Stimulated activated CD4-positive, alpha-beta T cell treated with anti-CD3 and anti-CD28 coated beads, Interleukin-1b, Interleukin-23, amount 100 ng/mL, for 4 hours (primary cell): ENCODE measurements at places on chromosomes 4 and X.

DNA sequence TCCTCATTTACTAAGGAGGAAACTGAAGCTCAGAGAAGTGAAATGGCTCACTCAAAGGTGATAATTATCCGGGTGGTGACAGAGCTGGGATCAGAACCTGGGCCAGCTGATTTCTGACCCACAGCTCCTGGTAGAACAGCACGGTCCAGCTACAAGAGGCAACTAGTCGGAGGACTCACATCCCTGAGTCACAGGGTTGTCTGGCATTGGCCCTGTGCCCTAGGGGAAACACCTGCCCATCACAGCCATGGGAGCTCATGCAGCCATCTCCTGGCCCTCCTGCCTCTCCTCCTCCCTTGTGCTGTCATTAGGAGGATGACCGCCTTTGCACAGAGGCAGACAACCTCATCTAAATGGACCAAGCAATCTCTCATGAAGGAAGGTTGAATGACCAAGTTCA lies 115.2 kb upstream of the TSPAN5 start:
- no peak for DNase-seq

GRCh38 chrX:15493118-15493962 lies at the start of gene PIR:
Gene PIR (minus strand): TSS chrX:15493333. CDS start chrX:15491257, 2,076 bp downstream.
- DNase-seq, result peak; percentile 15

GRCh38 chr4:8879574-8879973 lies 7.9 kb upstream of the HMX1 start:
- DNase-seq, result no peak

DNA sequence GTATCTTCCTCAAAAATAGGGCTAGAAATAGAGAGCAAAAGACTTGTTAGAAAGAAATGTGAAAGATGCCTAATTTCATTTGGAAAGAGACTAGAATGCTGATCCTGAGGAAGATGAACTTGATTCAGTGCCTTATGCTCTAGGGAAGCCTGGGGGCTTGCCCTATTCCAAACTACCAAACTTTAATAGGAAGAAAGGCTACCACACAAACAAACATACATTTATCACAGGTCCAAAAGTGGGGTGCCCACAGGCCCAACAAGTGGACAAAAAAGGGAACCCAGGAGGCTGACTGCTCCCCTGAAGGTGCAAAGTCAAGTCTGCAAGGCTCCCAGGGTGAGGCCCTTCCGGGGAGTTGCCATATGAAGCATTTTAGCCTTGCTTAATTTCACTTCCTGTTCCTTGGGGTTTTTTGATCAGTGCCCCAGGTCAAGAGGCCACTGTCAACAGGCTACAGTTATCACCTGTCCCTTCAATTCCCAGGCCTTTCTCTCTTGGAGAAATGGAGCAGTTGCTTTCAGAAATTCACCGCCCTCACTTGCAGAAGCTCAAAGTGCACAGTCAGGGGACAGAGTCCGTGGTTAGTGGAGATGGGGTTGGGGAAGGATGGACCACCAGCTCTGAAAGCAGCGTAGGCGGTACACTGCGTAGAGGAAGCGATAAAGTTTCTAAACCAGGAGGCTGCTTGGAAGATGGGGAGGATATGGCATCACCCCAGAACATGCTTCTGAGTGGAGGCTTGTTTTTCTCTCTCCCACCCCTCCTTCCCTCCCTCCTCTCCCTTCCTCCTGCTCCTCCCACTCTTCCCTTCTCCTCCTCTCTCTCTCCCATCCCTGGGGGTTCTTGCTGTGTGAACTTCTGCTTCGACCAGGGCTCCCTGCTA lies 36.4 kb downstream of the TMEM154 start:
- DNase-seq, result no peak

GRCh38 chrX:107632346-107632745 lies 4.0 kb downstream of the PRPS1 start:
- no peak for DNase-seq

DNA sequence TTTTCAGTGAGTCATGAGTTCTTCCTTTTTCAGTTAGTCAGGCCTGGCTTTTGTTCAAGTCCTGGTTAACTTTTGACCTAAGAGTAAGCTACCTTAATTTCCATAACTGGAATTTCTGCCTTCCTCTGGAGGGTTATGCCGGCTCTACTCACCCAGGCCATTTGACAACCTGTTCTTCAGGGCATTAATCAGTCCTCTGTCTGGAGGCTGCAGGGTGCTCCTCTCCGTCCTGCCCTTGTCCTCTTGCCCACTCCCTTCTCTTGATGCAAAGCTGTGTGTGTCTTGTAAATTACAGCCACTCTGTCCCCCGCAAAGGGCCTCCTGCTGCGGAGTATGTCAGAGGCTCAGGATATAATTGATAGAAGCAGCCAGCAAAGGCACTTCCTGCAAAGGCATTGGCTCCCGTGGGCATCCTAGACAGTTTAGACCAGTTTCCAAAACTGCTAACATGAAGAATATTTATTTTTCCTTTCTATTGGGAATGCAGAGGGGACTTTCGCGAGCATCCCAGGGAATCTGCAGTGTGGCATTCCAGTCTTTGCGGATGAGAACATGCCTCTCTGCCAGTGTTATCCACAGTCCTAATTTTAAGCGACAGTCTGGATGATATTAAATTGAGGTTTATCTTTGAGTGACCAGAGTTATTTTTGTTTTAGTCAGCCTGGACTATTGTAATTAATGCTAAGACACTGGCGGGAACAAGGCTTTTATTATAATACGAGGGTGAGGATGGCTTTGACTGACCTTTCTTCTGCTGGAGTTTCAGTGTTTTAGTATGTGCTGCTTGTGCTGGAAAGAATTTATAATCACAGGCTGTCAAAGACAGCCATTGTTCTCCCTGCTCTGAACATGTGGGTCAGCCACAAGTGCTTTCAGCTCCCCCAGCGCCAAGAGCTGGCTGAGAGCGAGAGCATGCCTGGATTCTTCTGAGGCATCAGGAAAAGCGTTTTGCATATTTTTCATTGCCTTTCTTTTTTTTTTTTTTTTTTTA lies 74.2 kb downstream of the LIMCH1 start:
- no peak for DNase-seq

DNA sequence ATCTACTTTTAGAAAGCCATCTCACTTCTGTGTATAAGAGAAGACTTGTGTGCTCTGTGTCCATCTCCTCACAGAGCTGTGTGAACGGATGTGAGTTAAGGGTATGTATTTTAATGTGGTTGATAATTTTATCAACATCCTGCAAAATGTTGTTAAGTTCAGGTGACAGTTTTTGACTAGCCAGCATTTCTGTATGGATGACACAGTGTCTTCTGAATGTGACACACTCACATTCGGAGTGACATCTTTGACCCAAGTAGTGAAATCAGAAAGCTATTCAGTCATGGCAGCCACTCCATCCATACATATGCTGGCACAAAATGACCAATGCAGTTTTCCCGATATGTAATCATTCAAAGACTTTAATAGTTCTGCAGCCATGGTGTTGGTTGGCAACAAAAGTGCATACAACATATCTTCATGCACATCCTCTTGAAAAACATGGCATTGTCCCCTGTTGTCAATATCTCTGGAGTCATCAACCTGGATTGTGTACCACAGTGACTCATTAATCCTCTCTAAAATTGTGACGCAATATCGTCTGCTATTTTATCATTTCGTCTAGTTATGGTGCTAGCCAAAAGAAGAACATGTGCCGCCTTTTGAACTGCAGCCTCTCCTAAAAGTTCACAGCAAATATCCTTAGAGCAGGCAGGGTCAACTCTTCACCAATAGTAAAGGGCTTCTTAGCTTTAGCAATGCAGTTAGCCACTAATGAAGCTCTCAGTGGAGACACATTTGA lies 6.8 kb upstream of the FGF2 start:
- DNase-seq, result no peak
